ENCODE measurements at places on chromosomes 13 and 19.

DNA sequence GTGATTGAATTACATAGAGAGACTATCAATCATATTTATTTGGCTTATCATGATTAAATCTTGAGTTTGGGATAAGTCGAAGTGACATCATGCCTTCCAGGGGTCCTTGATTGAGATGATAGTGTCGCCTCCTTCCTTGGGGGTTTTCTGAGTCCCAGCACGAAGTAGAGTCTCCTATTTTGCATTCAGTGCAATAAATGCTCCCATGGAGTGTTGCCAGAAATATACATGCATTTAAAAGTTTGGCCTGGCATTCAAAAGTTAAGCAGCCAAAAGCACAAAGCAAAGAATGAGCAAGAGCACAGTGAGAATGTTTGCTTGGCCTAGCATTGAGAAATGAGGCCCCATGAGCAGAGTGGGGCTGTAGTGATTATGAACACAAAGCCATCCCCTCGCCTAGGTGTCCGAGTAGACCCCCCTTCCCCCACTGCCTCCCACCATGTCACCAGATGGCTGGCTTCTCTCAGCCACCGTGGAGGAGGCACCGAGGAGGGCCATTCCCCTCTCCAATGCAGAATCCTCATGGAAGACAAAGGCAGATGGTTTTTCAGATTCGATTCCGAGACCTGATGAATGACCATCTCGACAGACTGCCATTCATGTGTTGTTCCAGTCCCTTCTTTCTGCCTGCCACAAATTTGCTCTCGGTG is 58.8 kb upstream of the UBL3 start:
- DNase-seq, result no peak

- peak; percentile 56 for DNase-seq
Measured at GRCh38 chr13:78022164-78022877, 103.7 kb upstream of the EDNRB start.

DNA sequence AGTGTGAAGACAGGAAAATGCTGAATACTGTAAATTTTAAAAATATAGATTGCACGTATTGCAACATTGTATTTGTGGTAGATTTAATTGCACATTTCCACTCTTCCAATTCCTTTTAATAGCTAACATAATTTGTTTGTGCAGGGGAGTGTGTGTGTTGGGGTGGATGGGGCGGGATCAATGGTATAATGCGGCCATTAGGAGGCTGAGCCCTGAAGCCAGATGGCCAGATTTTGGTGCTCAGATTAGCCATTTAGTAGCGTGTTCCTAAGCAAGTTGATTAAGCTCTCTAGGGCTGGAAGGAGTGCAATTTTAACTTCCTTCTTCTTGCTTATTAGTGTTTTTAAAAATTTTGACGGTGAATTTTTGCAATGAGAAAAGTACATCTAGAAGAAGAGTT is 5.8 kb downstream of the OXGR1 start:
- no peak for DNase-seq

- peak; percentile 54 for DNase-seq
Measured at GRCh38 chr19:2259336-2259735, 3.1 kb upstream of the JSRP1 start.

DNA sequence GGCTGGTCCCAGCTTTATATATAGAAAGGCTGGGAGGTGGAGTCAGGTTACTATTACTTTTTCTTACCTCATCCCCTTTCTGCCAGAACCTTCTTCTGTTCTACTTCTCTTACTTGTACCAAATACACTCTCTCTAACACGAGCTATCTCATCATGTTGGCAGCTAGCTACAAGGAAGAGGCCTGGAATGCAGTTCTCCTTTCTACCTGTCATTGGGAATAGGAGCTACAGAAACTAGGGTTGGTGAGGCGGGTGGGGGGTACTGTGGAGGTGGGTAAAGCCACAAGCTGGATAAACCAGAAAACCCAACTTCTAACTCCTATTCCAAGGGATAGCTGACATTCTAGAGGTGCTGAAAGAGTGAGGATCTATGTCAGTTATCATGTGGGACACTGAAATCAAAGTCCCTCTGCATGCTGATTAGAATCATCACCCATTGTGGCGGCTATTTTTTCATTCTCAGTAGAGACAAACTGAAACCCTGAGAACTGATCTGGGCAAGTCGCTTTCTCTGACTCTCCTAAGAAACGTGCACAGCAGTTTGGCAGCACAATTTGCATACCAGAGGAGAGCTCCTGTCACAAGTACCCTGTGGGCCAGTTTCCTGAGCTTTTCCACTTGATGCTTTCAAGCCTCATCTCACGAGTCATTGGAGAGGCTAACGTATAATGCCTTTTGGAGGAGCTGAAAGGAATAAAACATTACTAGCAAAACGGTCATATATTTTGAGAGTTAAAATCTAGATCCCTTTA is 358.1 kb downstream of the ENOX1 start:
- no peak for DNase-seq

DNA sequence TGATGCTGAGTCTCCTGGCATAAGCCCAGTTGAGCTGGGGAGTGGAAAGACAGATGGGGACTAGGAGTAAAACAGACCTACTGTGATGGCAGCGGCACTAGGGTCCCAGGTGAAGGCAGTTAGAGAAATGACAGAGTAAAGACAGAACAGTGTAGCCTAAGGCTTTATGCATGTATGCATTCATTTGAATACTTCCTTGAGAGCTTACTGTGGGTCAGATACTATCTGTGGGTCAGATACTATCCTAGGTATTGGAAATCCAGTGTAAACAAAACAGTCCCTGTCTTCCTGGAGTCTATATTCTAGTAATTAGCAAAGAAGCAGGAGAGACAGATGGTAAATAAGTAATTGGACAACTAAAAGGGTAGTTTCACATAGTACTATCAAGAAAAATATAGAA is 73.7 kb upstream of the LRCH1 start:
- no peak for DNase-seq

- DNase-seq, result peak; percentile 51
Measured at GRCh38 chr13:46476174-46476573, 76.8 kb upstream of the LRCH1 start.

DNA sequence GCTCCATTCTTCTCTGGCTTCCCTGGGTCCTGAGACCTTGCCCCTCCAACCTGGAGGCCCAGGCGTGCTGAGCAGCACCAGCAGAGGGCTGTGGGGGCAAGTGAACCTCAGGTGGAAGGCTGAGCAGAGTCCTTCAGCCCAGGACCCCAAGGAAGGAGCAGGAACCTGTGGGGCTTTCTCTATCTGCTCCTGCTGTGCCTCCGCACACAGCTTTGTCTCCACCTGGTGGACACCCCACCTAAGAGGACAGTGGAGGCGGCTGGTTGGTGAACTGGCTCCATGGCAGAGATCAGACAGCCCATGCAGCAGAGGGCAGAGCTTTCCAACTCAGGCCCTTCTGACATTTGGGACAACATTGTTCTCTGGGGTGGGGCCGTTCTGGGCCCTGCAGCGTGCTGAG is 19.7 kb downstream of the ZFR2 start:
- DNase-seq, result no peak

DNA sequence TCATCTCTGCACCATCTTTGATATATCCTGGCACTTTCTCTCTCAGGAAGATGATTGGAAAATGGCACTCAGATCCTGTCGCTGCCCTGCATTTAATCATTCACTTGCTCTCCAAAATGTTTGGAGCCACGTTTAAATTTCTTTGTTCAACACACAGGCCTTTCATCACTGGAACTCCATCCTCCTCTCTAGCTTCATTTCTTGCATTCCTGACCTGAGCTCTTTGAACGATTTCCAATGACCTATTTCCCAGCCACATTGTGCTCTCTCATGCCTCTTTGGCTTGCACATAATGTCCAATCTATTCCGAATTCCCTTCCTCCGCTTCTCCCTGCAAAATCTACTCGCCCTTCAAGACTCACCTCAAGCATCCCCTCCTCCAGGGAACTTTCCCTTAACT is 287.4 kb upstream of the NBEA start:
- no peak for DNase-seq

- peak; percentile 12 for DNase-seq
Measured at GRCh38 chr13:66339214-66339613, 890.9 kb downstream of the PCDH9 start.

DNA sequence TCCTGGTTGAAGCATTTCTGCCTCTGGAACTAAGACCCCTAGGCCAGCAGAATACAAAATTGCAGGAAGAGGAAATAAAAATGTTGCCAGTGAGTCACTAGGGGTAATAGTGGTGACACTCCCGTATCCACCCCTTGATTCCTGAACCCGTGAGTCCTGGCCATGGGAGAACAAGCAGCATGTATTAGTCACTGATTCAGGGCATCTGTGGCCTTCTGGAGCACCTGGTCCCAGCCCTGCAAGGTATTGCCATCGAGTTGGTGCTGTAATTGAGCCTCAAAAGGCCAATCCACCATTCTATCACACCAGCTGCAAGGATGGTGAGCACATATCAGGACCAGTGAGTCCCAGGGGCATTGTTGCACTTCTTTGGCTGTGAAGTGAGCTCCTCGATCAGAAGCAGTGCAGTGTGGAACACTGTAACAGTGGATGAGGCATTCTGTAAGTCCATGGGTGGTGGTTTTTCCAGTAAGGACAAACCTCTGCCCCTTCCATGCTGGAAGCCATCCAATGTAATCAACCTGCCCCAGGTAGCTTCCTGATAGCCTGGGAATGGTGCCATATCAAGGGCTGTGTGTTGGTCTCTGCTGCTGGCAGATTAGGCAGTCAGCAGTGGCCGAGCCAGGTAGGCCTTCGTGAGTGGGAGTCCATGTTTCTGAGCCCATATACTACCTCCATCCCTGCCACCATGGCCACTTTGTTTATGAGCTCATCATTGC is 39.6 kb downstream of the C1QTNF9 start:
- DNase-seq, result no peak

GRCh38 chr19:50739914-50740426 is 16.8 kb downstream of the CLEC11A start:
- no peak for DNase-seq

DNA sequence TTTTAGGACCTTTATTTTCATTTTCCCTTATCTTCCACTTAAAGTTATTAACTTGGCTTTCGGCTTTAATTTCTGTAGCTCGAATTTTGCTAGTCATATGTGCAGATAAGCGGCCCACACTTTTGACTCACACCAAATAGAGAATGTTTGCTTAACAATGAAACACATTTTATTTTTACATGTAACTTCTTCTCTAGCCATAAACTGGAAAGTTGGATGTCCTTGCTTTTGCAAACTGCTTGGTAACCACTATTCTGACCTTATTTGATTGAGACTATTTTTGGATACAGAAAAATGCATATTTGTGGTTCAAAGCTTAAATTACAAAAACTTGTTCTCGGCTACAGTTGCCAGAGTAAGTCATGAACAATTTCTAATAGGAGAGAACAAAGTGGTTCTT is 600.0 kb downstream of the KCTD12 start:
- peak; percentile 74 for DNase-seq

GRCh38 chr19:16575861-16576689 is 3.9 kb upstream of the SLC35E1 start:
- DNase-seq, result no peak

GRCh38 chr19:39563408-39563807 is 23.4 kb upstream of the EID2 start:
- peak; percentile 6 for DNase-seq
